B cell (primary cell): ENCODE measurements at places on chromosomes 3 and 15. TPM values are rescaled to one million over a fixed set of nuclear protein-coding genes. Genes with fewer than 3 reads are reported as not detected.

The EFCAB12 gene
- 6.2 and 6.5 TPM in 2 replicates for total RNA-seq

The ZNF621 gene
- 34.6 and 35.2 TPM in 2 replicates for total RNA-seq

The TMEM108 gene
- total RNA-seq = not detected in 2 replicates

The TRH gene
- total RNA-seq = not detected in 2 replicates

The KBTBD13 gene
- not detected in 2 replicates for total RNA-seq

The CLDN16 gene
- total RNA-seq = not detected in 2 replicates

The LEKR1 gene
- 4.6 and 4.7 TPM in 2 replicates for total RNA-seq

The FBXW12 gene
- not detected in 2 replicates for total RNA-seq

The ACY1 gene
- total RNA-seq = 11.6 and 14.6 TPM in 2 replicates

The SH3GL3 gene
- not detected in 2 replicates for total RNA-seq

The SLC28A1 gene
- not detected in 2 replicates for total RNA-seq

The AHSG gene
- not detected in 2 replicates for total RNA-seq

The LRRN1 gene
- 1.6 and 2.5 TPM in 2 replicates for total RNA-seq

The CADPS gene
- 0.22 and 0.36 TPM in 2 replicates for total RNA-seq

The ANKRD34C gene
- not detected in 2 replicates for total RNA-seq

The DENND6A gene
- total RNA-seq = 31.5 and 37.6 TPM in 2 replicates

The WDR48 gene
- total RNA-seq = 67.6 and 68.6 TPM in 2 replicates

The C2CD4A gene
- not detected in 2 replicates for total RNA-seq

The ALG1L2 gene
- 8.4 and 8.8 TPM in 2 replicates for total RNA-seq

The CHP1 gene
- total RNA-seq = 39.9 and 40.8 TPM in 2 replicates

The CSPG4 gene
- 0.15 and 0.17 TPM in 2 replicates for total RNA-seq
